NCI-H1694 (cell line): ENCODE measurements at places on chromosomes 11 and 22.

- DNase-seq: no peak
These were observed 10.0 kb downstream of the DIXDC1 start for GRCh38 chr11:111947143-111947542.

GRCh38 chr11:96246718-96247552 is 96.1 kb downstream of the MAML2 start:
- no peak for DNase-seq

- no peak for DNase-seq
These were observed 31.8 kb downstream of the MRGPRX1 start for GRCh38 chr11:18907391-18907790.

- peak; percentile 1 for DNase-seq
These were observed 275.3 kb downstream of the C11orf87 start for GRCh38 chr11:109697140-109697843.

GRCh38 chr11:104908186-104908531 is 9.9 kb upstream of the CASP12 start:
- DNase-seq: no peak

DNA sequence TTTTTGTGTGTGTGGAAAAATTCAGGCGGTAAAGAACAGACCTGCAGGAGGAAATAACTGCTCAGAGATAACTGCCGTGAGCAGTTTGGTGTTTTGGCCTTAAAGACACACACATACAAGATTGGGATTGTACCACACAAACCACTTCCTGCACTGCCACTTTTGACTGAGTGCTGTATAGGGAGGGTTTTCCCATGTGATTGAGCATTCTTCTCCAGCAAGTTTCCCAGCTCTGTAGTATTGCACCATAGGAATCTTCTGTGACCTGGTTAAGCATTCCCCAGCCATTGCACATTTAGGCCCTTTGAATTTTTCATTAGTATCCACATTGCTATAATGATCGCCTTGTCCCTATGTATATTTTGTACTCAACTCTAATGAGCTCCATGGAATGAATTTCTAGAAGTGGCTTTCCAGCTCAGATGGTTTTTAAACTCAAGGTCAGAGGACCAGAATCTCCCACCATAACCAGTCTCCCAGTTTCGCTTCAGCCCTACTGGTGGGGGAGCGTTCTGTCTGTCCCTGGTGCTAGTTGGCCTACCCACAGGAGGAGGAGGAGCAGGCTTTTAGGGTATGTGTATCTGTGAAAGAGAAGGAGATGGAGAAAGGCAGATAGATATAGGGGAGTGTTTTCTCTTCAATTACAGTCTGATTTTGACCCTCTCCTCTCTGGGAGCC is 9.3 kb downstream of the CD82 start:
- DNase-seq: no peak

- DNase-seq: no peak
These were observed 35.6 kb upstream of the SYT7 start for GRCh38 chr11:61616434-61616833.

GRCh38 chr22:34111210-34111824 is 191.0 kb upstream of the LARGE1 start:
- DNase-seq: no peak

- no peak for DNase-seq
These were observed 1.3 kb downstream of the STARD10 start for GRCh38 chr11:72792437-72793021.

DNA sequence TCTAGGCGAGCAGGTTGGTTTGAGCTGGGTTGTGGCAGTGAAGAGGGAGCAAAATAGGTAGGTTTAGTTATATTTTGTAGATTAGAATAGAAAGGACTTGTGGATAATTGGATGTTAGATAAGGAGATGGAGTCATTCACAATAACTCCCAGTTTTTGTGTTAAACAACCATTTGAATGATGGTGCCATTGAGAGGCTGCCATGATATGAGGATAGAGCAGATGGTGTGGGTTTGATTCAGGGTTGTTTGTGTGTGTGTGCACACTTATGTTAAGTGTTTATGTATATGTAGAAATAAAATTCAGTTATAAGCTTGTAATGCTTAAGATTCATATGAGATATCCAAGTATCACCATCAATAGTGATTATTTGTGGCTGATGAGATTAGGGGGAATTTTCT is 166.6 kb downstream of the NXPE2 start:
- DNase-seq: no peak

DNA sequence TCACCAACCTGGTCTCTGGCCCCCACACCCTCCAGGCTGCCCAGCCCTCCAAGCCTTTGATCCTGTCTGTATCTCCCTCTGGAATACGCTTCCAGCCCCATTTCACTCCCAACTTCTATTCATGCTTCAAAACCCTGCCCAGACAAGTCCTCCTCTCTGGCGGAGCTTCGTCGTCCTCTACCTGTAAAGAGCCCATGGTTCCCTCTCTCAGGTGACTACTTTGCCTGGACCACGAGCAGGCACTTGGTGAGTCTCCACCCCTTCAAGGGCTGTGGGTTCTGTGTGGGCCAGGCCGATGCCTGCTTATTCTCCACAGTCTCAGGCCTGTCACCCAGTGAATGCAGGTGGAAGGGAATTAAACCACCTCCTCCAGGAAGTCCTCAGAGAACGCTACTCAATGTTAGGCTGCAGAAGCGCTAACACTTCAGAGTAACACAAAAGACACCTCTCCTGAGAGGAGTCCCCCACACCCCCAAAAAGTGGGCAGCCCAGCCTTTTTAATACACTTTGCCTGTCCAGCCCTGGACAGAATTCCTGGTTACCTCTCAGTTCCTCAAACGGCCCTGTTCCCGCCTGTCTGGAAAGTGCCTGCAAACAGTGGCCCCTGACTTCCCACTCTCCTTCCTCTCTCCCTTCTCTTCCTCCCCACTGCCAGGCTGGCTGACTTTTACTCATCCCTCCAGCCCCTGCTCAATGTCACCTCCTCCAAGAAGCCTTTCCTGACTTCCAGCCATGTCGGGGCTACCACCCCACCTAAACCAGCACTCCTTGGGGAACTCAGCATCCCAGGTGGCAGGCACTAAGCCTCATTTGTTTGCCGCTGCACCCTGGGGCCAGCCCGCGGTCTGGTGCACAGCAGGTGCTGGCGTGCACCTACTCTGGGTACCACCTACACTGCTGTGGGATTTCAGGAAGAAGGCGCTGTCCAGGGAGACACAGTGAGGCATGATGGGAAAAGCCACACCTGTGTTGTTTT is 9.0 kb downstream of the RAC2 start:
- DNase-seq: no peak

DNA sequence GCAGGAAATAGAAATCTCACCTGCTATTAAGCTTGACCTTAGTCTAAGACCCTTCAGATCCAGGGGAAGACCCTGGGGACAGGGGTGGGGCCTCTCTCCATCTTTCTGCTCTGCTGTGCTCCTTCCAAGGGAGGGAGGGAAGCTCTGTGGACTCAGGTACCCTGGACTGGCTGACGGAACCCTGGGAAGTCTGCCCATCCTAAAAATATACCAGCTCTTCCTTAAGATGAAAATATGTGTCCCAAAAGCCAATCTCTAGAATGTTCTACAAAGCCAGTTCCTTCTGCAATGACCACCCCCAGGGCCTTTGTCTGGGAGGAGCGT is 73.7 kb downstream of the RTL6 start:
- no peak for DNase-seq
